Astrocyte (in vitro differentiated cells and primary cell): ENCODE measurements at places on chromosomes 2 and 18. TPM values are rescaled to one million over a fixed set of nuclear protein-coding genes. Genes with fewer than 3 reads are reported as not detected.

- no peak for DNase-seq
Observed at GRCh38 chr2:143575340-143575739, 446.1 kb downstream of the ARHGAP15 start.

- DNase-seq = no peak
Observed at GRCh38 chr18:54856105-54856646, 27.9 kb downstream of the RAB27B start.

DNA sequence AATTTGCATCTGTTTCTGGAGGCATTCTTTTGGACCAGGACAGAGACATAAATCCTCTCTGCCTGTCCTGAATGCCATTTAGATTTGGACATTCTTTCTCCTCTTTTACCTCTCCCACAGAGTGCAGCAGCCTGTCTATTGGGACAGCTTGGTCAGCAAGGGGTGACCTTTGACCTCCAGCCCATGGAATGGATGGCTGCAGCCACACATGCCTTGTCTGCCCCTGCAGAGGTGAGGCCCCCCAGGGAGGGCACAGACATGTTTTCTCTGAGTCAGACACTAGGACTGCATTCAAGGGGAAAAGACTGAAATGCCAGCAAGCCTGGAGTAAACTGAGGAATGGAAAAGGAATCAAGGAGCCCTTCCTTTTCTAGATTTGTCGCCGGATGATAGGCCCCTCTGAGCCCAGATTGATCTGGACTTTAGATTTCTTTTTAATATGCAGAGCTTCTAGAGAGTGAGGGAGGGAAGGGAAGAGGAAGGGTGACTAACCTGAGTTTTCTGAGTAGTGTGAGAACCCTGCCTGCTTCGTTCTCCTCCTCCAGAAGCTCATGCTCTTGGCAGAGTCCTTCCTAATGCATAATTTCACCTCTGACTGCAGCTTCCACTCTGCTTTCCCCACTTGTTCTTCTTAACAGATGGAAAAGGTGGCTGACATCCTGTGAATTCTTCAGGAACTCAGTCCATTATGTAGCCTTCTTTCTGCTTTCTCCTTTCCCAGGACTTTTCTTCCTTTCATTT is 16.1 kb upstream of the TTLL4 start:
- DNase-seq = peak; percentile 30

The KLHL30 gene
- total RNA-seq = 0.53 and 0.59 TPM in 2 replicates

The SLC5A7 gene
- total RNA-seq = 0.05 TPM in 1 of 2 replicates, not detected in the other

The ANKRD62 gene
- total RNA-seq = not detected in 2 replicates

- DNase-seq = no peak
Observed at GRCh38 chr18:64407606-64408005, 258.7 kb upstream of the LINC00305 start.

GRCh38 chr18:67540559-67540958 is 24.0 kb upstream of the DSEL start:
- DNase-seq = no peak
